AG08396 (cell line): ENCODE measurements at places on chromosomes 16 and 17.
A peak's percentile ranks its signal among the peaks of the same experiment; 100 is the strongest.

- DNase-seq: peak; percentile 87
Measured at GRCh38 chr16:85554889-85555718, 58.0 kb upstream of the GSE1 start.

- no peak for DNase-seq
Measured at GRCh38 chr16:88393034-88393433, 10.3 kb downstream of the ZNF469 start.

- no peak for DNase-seq
Measured at GRCh38 chr16:57903656-57904055, 67.3 kb downstream of the CNGB1 start.

DNA sequence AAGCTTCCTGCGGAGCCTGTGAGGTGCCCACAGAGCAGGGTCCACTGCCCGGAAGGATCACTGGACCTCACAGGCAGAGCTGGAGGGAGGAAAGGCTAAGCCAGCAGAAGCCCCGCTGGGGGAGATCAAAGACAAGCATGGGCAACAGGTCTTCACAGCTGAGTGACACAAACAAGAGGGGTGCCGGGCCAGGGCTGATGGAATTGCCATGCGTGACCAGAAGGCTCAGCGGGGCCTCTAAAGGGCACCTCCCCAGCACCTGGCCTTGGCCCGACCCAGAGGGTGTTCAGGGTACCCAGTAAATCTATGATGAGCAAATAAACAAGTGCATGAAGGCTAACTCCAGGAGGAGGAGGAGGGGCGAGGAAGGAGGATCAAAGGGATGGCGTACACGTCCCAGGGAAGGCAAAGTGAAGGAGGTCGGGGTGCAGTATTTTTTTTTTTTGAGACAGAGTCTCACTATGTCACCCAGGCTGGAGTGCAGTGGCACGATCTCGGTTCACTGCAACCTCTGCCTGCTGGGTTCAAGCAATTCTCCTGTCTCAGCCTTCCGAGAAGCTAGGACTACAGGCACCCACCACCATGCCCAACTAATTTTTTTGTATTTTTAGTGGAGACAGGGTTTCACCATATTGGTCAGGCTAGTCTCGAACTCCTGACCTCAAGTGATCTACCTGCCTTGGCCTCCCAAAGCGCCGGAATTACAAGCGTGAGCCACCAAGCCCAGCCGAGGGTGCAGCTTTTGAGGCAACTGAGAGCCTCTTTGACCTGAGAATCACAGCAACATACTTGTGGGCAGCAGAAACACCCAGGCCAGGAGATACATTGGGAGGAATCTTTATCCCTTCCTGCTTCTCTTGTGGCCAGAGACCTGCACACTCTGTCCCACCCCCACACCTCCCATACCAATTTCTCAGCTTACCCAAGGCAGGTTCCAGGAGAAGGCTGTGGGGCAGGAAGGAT, 16.1 kb upstream of the EXOC7 start:
- DNase-seq: no peak

- DNase-seq: peak; percentile 85
Measured at GRCh38 chr16:87850009-87851006, 19.0 kb downstream of the SLC7A5 start.

- no peak for DNase-seq
Measured at GRCh38 chr16:26269673-26270072, 577.9 kb downstream of the HS3ST4 start.

DNA sequence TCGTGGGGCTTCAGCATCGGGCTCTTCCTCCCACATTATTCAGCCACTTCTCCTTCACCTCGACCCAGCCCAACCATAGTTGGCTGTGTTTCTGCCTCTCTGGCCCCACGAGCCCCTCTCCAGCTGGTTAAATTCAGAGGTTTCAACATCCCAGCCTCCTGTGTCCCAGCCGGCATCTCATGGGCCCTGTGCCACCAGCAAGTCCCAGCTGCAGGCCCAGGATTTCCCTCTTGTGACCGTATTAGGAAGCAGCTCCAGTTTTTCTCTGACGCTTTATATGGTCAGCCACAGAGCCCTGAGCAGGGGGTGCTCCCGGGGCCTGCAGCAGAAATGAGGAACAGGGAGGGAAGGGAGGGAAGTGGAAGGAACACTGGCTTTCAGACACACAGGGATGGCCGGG, 27.4 kb downstream of the MYH11 start:
- DNase-seq: peak; percentile 55

- no peak for DNase-seq
Measured at GRCh38 chr17:74119965-74120364, 83.5 kb upstream of the RPL38 start.

- no peak for DNase-seq
Measured at GRCh38 chr17:32240750-32241149, 24.9 kb upstream of the RHBDL3 start.

- DNase-seq: no peak
Measured at GRCh38 chr16:88585269-88585668, 15.1 kb downstream of the ZC3H18 start.

GRCh38 chr16:22728167-22728836, 85.7 kb upstream of the HS3ST2 start:
- DNase-seq: no peak

- DNase-seq: peak; percentile 81
Measured at GRCh38 chr16:53817117-53817755, 113.3 kb downstream of the FTO start.

DNA sequence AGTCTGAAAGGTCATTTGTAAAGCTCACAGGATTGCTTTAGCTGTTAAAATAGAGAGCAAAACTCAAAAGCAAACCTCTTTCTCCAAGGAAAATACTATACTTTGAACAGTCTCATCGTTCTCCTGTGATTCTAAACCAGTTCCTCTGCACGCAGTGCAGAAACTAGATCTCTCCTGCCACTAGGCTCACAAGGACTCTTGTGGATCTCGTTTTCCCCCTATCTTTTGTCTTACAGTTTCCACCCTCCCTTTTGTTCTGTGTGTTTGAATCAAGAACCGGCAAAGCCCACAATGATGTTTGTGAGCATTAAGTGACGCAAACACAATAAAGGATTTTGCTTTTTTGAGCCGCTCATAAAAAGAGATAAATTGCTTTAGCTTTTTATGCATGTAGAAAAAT, 1103.5 kb upstream of the RBFOX1 start:
- DNase-seq: no peak

- no peak for DNase-seq
Measured at GRCh38 chr16:51393381-51394005, 242.4 kb upstream of the SALL1 start.

DNA sequence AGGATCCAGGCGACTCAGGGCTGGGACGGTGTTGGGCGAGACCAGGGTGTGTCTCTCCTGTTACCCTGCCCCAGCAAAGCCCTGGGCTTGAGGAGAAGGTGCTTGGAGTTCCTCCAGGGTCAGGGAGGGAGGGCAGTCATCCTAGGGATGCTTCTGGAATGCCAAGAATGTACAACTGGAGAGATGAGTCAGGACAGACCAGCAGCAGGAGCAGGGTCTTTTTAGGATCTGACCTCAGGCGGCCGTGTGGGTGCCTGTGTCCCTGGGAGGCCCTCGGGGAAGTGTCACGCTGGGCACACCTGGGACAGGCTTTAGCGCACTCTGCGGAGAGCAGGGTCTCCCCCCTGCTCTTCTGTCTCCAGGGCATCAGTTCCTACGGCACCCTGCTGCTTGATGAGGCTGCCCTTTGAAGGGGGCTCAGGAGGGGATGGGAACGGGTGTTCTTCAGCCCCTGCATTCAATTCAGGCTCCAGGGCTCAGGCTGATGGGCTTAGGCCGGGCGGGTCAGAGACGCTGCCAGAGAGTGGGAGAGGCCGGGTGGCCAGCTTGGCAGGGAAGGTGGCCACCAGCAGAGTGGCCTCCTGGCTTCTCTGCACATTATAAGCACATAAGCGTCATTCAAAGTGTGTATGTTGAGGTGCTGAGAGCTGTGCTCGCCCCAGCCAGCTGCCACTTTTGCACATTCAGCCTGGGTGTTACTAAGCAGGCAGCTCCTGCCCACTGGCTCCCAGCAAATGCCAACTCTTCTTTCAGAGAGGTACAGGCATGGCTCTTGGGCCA, 8.4 kb upstream of the MTSS2 start:
- DNase-seq: peak; percentile 88

- no peak for DNase-seq
Measured at GRCh38 chr17:27333410-27333980, 39.6 kb downstream of the WSB1 start.

- peak; percentile 61 for DNase-seq
Measured at GRCh38 chr16:74297145-74297665, 591 bp downstream of the PSMD7 start.

DNA sequence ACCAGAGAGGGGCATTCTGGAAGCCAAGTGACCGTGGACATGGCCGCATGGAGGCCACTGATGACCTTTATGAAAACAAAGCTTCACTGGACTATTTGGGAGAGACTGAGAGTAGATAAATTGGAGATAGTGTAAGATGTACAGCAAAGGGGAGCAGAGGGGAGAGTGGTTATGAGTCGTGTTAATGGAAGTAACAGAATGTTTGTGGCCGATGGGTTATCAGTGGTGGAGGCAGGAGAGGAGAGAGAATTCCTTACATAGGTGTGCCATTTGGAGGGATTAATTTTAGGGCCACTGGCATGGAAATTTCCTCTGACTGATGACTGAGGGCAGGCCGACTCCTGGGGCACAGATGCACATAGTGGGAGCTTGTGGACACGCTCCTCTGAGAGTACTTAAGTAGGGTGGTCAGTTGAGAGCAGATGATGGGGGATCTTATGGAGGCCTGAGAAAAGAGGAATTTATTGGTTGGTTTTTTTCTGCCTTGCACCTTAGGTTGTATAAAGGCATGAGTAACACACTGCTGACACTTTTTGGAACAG, 19.2 kb downstream of the PRPSAP2 start:
- no peak for DNase-seq

GRCh38 chr17:70820276-70820675, 650.9 kb downstream of the KCNJ2 start:
- no peak for DNase-seq

- DNase-seq: no peak
Measured at GRCh38 chr16:17063201-17064139, 407.3 kb downstream of the XYLT1 start.

DNA sequence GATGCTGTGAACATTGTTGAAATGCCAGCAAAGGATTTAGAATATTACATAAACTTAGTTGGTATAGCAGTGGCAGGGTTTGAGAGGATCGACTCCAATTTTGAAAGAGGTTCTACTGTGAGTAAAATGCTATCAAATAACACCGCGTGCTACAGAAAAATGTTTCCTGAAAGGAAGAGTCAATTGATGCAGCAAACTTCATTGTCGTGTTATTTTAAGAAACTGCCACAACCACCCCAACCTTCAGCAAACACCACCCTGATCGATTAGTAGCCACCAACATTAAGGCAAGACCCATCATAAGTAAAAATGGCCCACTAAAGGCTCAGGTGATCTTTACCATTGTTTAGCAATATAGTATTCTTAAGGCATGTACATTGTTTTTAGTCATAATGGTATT, 27.3 kb downstream of the HLF start:
- DNase-seq: no peak
